Fibroblast of lung (primary cell): ENCODE measurements at places on chromosomes 5 and 9.
A peak's percentile ranks its signal among the peaks of the same experiment; 100 is the strongest.

DNA sequence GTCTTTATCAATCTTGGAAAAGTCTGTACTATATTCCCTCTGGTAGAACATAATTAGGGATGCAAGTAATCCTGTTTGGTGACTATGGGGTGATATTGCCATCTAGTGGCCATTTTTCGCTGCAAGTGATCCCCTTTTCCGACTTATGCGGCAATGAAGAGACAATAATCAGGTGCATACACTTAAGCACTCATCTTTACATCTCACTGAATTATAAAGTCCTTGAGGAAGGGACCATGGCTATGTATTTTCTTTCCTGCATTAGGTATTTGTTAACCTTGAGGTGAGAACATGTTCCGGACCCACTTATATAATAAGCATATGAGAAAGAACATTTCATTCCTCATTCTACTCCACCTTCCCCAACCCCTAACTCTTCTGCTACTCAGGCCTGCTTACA is 19.6 kb upstream of the LIX1 start:
- peak; percentile 88 for DNase-seq

GRCh38 chr5:136732751-136733150 is 367.4 kb upstream of the TRPC7 start:
- no peak for DNase-seq

DNA sequence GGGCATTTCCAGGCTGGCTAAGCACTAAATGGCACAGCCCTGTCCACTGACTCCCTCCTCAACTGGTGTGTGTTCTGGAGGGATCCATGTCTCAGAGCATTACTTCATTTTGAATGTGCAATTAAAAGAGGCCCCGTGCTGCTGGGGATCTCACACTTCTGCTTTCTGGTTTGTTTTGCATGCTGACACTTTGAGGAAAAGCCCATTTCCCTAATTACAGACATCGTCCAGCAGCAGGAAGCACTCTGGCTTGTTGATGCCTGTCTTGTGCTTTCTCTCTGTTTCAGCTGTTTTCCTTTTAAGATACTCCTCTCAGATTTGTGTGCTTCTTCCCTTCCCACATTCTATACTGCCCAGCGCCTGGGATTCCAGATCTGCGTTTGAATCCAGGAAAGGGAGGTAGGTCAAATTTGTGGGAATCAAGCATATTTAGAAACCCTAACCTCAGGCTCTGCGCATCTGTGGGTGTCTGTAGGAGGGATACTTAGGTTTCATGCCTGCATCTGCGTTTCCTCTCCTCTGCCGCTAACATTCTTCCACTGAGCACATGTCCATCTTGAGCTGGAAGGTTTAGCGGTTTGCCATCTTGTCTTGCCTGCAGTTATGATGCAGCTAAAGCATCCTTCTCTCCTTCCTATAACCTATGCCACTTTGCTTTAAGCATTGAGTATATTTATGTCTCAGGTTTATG is 25.7 kb downstream of the SYK start:
- no peak for DNase-seq

DNA sequence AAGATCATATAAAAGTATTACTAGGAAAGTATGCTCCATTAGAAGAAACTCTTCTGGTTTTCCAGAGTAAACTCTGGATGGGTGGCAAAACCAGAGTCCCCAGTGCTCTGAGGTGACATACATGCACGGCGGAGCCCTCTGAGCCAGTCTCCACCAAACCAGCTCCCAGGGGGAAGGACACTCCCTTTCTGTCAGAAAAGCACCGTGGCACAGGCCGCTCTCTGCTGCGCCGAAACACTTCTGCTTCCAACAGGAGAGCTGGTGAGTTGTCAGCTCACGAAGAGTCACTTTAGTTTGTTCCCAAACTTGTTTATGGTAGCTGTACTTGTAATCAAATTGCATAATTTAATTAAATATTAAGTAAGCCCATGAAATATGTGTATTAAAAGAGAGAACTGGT is 184.6 kb downstream of the CDK5RAP2 start:
- no peak for DNase-seq

DNA sequence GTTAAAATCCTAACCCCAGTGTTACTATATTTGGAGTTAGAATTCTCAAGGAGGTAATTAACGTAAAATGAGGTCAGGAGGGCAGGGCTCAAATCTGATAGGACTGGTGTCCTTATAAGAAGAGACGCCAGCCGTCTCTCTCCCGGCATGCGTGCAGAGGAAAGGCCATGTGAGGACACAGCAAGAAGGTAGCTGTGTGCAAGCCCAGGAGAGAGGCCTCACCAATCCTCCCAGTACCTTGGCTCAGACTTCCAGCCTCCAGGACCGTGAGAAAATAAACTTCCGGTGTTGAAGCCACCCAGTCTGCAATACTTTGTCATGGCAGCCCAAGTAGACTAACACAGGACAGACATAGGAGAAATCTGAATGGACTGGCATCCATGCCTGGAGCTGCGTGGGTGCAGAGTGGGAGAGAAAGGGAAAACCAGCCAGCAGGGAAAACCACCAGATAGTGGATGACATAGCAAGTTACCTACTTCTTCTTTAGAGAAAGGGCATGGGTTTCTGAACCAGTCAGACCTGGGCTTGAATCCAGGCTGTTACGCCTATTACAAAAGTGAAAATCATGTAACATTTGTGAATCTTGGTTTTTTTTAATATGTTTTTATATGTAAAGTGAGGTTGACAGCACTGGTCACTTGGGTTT is 89.2 kb downstream of the FSTL4 start:
- DNase-seq, result no peak

DNA sequence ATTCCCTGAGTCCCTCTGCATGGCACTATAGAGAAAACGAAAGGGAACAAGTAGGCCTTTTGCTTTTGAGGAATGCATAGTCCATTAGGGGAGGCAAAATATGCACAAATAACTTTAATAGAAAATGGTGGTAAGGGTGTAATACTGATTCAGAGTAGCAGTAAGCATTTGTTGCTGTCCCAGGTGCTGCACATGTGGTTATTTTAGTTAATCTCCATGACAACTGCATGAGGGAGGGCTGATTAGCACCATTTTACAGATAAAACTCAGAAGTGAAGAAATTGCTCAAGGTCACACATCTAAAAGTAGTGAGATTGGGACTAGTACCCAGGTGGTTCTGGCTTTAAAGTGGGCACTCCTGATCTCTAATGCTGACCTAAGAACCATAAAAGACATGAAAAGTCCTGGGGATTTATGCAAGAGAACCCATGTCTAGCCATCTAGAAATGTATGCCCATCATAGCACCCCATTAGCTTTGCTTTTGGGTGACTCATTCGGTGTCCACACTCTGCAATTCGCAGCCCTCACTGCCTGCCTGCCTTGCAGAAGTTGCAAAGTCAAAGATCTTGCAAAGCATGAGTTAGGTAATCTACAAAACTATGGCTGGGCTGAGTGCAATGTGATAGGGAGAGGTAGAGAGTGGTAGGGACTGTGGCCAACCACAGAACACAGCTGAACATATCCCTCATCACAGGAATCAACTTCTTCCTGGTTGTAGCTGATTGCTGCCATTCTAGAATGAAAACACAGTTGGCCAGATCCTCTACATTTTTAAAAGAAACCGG is 195.2 kb downstream of the PTTG1 start:
- DNase-seq, result no peak

DNA sequence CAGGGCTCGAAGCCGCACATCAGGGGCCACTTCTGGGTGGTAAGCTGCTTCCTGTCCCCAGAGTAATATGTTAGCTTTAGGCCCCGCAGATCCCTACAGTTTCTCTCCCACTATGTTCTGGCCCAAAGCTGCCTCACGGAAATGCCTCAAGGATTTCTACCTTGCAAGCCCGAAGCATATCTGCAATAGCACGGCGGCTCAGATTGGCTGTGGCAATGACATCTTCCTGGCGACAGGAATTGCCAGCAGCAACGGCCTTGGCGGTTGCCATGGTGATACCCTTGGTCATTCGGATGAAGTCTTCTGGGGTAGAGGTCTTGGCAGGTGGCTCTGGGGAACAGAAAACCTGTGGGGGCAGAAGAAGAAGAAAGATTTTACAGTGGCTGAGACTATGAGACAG is 10.3 kb upstream of the TPM2 start:
- DNase-seq, result no peak

GRCh38 chr5:107444300-107444699 is 226.4 kb downstream of the EFNA5 start:
- DNase-seq, result peak; percentile 62

DNA sequence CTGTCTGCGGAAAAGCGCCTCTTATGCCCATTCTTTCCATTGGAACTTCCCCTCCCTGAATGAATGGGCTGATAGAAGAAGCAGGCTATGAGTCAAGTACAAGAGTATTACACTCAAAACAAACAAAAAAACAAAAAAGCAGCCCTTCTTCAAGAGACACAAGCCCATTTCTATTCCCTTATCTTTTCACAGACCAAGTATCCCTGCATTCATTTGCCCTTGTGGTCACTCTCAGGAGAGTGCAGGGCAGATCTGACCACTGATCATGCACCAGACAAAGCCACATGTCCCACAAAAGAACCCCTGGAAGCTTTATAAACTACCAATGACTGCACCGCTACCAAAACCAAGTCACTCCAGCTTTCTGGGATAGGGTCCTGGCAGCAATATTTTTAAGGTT is 262.5 kb upstream of the TAS2R1 start:
- DNase-seq, result no peak

DNA sequence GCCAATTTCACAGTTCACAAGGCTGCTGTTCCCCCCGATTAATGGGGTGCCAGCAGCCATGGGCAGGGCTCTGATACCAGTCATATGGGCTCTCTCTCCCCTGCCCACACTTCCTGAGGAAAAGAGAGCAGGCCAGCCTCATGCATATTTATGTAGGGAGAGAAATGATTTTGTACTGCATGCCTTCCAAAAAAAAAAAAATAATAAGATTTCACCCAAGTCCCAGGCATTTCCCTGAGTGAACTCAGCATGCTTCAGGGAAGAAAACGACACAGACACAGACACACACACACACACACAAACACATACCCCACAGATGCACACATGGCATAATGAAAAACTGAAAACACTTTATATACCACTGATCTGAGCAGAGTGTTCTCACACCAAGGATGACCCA is 232.8 kb downstream of the ASTN2 start:
- DNase-seq, result no peak

GRCh38 chr5:53956632-53957031 is 353.7 kb downstream of the ARL15 start:
- no peak for DNase-seq

DNA sequence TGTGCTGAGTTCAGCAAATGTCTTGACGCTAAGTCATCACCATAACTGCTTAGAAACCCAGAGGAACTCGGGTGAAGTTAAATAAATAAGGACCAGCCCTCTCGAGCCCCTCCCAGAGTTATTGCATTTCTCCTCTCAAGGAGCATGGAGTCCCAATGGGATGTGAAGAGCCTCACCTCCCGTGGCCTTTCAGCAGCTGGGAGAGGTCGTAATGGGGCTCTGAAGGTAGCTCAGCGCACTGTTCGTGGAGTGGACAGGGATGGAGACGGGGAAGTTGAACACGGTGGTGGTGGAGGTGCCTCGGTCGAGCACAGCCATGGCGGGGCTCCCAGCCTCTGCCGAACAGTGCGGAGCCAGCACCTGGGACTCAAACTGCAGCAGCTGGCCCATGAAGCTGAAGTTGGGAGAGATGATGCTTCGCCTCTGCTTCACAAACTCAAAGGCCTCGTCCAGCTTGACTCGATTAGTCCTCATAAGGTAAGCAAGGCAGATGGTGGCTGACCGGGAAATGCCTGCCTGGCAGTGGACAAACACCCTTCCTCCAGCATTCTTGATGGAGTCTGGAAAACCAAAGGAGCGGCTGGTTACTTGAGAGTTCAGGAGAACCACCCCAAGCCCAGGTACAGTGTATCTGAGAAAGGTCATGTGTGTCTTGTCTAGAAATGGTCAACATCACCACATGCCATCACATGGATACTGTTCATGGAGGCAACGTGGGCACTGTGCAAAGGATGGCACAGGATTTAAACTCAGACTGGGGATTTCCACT is 2.2 kb downstream of the DUSP1 start:
- peak; percentile 78 for DNase-seq

DNA sequence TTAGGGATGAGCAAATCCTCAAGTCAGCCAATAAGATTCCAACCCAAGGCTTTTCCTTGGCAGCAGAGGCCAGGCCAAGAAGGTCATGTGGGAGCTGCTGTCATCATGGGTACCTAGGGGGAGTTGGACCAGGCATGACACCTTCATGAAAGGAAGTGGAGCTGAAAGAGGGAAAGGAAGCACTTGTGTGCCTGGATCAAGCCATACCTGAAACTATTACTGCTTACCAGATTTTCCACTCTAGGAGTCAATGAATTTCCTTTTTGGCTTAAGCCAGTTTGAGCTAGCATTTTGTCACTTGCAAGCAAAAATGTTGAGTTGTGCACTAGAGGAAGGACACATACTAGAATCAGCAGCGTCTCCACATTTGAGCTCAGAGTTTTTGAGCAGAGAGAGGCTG is 14.5 kb upstream of the WNK2 start:
- DNase-seq, result no peak
